ENCODE measurements at places on chromosomes 11 and 22.

DNA sequence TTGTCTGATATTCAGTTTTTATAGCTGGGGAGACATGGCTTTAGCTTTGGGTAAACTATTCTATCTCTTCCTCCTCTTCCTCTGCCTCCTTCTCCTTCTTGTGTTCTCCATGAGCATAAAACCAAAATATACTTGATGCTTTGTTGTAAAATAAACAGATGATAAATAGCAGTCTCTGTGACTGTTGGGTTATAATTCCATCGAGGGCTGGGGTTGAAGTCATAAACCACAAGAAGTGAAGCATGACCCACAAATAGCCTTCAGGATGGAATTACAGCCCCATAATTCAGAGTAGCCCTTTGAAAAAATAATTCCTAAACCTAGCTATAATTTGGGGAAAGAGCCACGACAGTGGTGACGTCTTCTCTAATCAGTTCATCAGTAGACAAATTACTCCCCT is 177.7 kb downstream of the SNX19 start:
- no peak for DNase-seq

DNA sequence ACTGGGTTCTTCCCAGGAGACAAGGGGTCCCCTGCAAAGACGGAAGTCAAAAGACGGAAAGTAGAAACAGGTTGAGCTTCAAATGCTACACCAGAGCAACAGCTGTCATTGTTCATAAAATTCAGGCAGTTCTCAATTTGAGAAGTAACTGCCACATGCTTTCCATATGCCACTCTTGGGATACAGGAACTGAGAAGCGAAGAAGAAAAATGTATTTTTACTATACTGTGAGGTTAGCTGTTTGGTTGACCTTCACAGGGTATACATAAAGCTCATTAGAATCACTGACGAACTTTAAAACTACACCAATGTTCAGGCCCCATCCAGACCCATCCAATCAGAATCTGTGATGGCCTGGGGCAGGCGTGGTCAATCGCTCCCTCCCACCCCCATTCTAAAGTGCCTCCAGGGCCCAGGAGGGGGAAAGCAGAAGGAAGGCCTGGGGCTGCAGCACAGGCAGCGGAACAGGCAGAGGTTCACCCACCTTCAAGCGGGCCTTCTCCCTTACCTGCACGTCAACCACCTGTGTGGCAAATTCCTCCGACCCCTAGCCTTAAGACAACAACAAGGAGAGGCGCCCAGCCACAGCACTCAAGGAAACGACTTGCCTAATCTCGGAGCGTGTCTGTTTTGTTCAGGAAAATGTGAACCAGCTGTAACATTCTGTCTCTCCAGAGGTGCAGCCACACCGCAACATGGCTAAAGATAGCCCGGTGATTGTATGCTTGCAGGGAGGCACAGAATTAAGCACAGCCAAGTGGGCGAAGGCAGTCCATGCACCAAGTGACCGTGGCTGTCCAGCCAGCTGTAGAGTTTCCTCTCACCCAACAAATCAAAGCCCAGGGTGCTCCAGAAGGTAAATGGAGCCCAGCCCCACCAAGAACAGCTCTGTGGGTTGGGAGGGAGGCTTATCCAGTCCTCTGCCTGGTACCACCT is 82.6 kb downstream of the MICAL3 start:
- DNase-seq, result no peak

DNA sequence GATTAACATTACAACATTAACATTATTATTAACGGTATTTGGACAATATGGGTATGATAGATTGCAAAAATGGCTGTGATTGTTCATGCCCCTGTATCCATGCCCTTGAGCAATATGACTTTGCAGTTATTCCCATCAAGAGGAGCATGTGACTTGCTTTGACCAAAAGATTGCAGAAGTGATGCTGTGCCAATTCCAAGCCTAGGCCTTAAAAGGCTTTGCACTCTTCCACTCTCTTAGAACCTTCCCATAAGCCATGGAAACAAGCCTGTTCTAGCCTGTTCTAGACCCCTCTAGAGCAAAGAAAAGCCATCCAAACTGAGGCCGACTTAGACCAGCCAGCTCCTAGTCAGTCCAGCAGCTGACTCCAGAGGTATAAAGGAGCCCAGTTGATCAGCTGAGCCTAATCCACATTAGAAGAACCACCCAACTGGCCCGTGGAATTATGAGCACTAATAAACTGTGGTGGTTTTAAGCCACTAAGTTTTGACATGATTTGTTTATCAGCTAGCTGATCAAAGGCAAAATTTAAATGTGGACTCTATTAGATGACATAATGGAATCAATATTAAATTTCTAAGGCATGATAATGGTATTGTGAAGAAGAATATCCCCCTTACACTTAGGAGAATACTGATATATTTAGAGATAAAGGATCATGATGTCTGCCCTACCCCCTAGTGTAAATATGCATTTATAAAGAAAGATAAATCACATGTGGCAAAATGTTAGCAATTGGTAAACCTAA is 28.6 kb downstream of the RAB30 start:
- DNase-seq, result no peak

- DNase-seq, result no peak
Measured at GRCh38 chr11:56103210-56103737, at the start of gene OR8H2. Gene OR8H2 (plus strand): TSS chr11:56103687. CDS start chr11:56105043, 1,356 bp downstream.

DNA sequence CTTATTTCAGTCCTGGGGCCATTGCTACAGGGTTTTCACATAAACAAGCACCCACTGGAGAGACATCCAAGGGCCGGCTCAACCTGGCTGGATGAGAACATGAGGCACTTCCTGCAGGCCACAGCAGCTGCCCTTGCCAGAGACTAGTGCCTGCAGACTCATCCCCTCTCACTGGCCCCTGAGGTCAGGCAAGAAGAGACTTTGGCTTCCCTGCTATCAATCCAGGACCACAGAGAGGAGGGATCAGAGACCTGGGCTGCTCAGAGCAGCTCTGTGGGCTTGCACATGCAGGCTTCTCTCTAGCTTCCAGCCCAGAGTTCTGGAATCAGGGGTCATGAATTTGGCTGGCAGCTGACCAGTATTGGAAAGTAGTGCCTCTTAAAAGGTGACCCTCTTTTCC is 79.5 kb downstream of the CABIN1 start:
- DNase-seq, result no peak

- DNase-seq, result no peak
Measured at GRCh38 chr22:45775062-45775461, 103.4 kb downstream of the ATXN10 start.
